ENCODE measurements at places on chromosomes 7 and 10. TPM values are rescaled to one million over a fixed set of nuclear protein-coding genes. Genes with fewer than 3 reads are reported as not detected.

Gene SRI
- 152 TPM for total RNA-seq

DNA sequence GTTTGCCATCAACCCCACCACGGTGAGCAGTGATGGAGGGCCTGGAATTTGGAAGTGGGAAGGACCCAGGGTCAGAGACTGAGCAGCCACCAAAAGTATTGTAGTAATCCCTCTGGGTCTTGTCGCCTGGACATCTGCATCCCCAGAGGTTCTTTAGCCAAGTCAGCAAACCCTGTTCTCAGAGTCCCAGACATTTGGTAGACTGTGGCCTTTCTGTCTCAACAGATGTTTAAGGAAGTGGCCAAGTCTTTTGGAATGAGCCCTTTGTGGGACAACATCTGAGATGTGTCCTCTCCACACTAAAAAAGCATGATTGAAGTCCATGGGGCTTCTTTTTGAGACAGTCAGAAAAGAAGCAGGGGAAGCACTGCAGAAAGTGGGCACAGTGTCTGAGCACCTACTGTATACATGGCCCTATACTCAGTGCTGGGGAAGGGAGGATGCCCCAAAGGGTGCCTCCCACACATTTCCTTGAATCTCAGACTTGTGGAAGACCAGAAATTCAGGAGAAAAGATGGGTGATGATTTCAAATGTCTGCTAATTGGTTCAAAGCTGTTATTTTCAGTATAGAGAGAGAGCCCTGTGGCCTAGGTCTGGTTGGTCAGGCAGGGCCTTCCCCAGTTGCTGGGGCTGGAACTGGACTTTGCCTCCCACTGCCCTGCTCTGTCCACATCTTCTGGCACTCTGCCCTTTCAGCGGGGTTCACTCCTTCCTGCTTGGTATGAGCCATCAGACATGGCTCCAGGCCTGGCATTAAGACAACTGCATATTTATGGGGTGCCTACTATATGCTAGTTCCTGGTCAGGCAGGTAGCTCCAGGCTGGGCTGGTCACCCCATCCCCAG, 26.5 kb upstream of the VSIR start:
- H3K36me3 ChIP-seq, result no peaks in the 10 kb centered on the region
- H3K27me3 ChIP-seq, result no peaks in the 10 kb centered on the region
- no peak overlapping the region for H3K4me3 ChIP-seq
- H3K4me1 ChIP-seq, result peaks cover 9% of the 10 kb centered on the region
- DNase-seq, result no peak

GRCh38 chr7:113715981-113716856, 202.6 kb downstream of the PPP1R3A start:
- H3K4me3 ChIP-seq, result no peak overlapping the region
- no peak overlapping the region for H3K27ac ChIP-seq
- peaks cover 2% of the 10 kb centered on the region for H3K27me3 ChIP-seq
- H3K4me1 ChIP-seq, result no peaks in the 10 kb centered on the region
- no peaks in the 10 kb centered on the region for H3K36me3 ChIP-seq

DNA sequence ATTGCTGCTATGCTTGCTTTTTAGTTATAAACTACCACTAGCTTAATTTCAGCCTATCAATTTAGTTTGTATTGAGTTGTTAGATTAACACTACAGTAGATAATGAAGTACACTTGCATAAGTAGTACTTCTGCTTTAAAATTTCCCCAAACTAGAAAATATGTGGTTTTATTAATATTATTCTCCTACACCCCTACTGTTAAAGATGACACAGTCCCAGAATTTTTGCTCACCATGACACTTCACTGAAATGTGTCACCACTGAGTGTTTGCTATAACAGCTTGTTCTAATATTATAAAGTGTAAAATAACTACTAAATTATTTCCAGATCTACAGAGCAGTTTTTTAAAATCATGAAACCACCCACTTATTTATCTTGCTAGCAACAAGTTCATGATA, 31.6 kb downstream of the RHEB start:
- H3K4me1 ChIP-seq, result peaks cover 20% of the 10 kb centered on the region
- peaks cover 44% of the 10 kb centered on the region for H3K36me3 ChIP-seq
- no peak overlapping the region for H3K4me3 ChIP-seq
- H3K27me3 ChIP-seq, result no peaks in the 10 kb centered on the region
- H3K27ac ChIP-seq, result no peak overlapping the region
- DNase-seq, result no peak

DNA sequence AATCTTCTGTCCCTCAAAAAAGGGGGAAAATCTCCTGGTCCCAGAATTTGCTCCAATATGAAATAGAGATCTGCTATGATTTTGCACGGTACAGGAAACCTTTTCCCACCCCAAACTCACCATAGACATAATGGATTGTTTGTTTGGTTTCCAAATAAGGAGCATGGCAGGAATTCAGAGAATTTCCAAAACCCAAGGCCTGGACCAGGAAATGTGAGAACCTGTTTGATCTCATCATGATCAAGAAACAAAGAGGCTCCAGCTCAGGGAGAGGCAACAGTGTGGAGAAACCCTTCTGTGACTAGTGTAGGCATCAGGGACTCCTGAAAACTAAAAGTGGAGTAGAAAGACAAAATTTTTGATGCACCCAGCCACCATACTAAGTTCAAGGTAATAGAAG, 1548.1 kb upstream of the LRRTM3 start:
- H3K27ac ChIP-seq, result no peak overlapping the region
- no peak for DNase-seq
- H3K4me1 ChIP-seq, result no peaks in the 10 kb centered on the region
- no peaks in the 10 kb centered on the region for H3K27me3 ChIP-seq
- H3K4me3 ChIP-seq, result no peak overlapping the region
- no peaks in the 10 kb centered on the region for H3K36me3 ChIP-seq

All from activated naive CD4-positive, alpha-beta T cell treated with anti-CD3 and anti-CD28 coated beads for 36 hours (primary cell).